RPMI7951 (cell line): ENCODE measurements at places on chromosomes 13 and 19. TPM values are rescaled to one million over a fixed set of nuclear protein-coding genes. Genes with fewer than 3 reads are reported as not detected.
A peak's percentile ranks its signal among the peaks of the same experiment; 100 is the strongest.

The FXYD1 gene
- total RNA-seq = 0.98 TPM in 1 of 2 replicates, not detected in the other

DNA sequence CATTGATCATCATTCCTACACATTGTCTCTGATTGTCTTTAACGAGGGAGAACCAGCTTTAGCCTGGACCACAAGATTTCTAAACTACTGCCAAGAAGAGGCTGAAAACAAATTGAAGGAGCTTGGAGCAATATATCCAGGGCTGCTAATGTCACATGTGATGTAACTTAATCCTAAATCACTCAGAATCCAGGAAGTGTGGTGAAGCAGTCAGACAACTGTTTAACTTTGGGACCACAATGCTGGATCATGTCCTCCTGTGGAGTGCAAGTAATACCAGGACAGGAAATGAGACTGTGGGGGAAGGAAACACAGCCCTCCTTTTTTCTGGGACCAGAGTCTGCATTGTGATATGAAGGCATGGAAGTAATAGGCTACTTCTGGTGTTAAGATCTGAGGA lies 430.2 kb downstream of the KCTD12 start:
- peak; percentile 59 for DNase-seq

DNA sequence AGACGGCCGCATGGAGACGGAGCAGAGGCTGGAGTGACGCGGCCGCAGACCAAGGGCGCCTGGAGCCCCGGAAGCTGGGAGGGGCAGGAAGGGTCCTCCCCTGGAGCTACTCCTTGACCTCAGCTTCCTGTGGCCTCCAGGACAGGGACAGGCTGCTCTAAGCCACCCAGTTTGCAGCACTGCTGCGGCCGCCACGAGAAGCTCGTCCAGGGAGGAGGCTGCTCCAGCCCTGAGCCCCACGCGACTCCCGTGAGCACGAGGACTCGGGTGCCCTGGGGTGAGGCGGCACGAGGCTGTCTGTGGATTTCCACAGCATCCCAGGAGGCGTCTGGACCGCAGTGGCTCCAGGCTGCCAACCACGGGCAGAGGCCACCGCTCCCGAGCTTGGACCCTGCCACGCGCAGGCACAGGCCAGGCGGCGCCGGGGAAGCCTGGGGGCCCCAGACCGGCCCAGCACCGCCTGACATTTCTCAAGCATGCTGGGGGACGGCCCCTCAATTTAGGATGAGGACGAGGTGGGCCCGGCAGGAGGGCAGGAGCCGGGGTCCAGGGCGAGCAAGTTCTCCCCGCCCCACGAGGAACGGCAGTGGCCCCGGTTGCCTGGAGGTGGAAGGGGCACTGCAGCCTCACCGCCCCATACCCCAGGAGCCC lies 10.7 kb downstream of the SBNO2 start:
- no peak for DNase-seq

DNA sequence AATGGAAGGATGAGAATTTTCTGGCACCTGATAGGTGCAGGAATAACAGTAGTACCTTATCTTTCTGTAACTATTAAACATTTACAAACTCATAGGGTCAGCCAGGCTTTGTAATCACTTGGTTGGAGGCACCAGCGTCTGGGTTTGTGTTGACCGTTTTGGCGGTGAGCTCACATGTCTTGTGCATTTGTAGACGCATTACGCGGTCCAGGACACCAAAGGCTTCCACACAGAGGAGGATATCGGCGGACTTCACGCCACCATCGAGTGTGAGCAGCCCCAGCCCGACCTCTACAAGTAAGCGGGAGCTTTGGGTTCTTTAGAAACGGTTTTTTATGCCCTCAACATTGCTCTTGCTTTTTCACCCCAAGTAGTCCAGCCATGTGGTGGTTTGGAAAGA lies 129.3 kb downstream of the ATP11A start:
- no peak for DNase-seq

GRCh38 chr19:34173193-34173956 lies 1.1 kb downstream of the LSM14A start:
- DNase-seq = peak; percentile 27

The MYBPC2 gene
- 0.10 TPM in 1 of 2 replicates, not detected in the other for total RNA-seq

GRCh38 chr19:21617740-21618339 lies 112.4 kb downstream of the ZNF429 start:
- DNase-seq = no peak

- DNase-seq = peak; percentile 54
Observed at GRCh38 chr19:11479090-11479897, 1.6 kb downstream of the ELAVL3 start.

The RNF225 gene
- not detected in 2 replicates for total RNA-seq

GRCh38 chr19:35775046-35775297 lies 392 bp upstream of the ARHGAP33 start:
- DNase-seq = no peak

DNA sequence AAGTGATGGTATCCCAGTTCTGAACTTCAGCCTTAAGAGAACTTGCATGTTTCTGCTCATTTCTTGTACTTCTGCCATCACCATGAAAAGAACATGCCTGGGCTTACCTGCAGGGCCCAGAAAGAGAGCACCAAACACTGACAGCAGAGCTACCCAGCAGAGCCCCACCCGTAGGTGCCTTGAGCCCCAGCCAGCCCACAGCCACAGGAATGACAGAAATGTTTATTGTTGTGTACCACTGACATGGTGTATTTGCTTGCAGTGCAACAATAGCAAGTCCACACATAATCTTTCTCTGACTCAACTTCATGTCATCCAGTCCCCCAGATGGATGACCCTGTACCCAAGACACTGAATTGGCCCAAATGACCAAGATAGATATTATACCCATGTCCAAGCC lies 195.2 kb downstream of the TSHZ3 start:
- DNase-seq = peak; percentile 77

- DNase-seq = no peak
Observed at GRCh38 chr13:98843482-98843877, 91.0 kb upstream of the SLC15A1 start.

DNA sequence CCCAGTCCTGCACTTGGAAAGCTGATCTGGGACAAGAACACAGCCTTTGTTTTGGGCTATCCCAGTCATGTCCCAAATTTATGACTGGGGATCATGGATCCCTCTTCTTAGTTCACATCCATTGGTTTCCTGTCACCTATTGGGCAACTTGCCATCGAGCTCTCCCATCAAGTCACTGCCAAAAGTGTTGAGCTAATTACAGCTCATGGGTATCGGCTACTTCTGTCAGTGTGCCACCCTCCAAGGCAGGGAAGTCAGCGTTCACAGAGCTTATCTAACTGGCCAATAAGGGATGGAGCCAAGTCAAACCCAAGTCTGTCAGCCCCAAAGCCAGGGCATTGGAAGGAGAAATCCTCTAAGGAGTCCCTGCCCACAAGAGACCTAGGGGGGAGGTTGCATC lies 53.2 kb upstream of the KATNAL1 start:
- DNase-seq = no peak

DNA sequence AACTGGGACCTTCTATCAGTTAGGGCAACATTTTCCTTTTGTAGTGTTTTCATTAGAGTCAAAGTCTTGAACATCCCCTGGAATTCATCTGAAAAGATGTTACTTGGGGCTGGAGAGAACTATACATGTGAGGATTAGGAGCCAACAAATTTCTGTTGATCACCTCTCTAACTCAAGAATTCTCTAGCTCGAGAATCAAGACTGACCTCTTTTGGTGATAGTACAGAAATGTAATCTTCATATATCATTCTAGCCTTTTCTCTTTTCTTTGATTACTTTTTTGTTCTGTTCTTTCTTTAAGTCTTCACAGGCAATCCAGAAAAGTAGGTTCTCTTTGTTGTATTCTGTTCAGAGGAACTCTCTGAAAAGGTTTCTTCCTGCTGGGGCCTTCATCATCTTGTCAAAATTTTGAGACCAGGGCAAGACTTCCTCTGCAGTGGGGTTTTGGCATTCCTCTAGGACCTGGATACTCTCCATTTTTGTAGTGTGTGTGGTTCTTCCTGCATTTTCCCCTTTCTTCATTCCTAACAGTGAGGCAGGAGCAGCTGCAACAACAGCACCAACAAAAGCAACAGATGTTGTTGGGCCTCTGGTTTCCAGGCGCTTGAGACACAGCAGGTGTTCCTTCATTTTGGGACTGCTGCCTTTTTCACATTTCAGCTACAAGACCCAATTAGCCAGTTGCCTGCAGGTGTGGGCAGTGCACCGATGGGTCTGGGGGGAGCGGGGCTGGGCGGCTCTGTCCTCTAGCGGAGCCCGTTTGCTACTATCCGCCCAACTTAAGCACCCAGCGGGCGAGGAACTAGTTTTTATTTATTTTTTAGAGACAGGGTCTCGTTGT lies 26.2 kb downstream of the ELF1 start:
- DNase-seq = no peak

The CEACAM1 gene
- 0.12 and 0.20 TPM in 2 replicates for total RNA-seq
